ENCODE measurements at places on chromosomes 7 and 10.
A peak's percentile ranks its signal among the peaks of the same experiment; 100 is the strongest.

DNA sequence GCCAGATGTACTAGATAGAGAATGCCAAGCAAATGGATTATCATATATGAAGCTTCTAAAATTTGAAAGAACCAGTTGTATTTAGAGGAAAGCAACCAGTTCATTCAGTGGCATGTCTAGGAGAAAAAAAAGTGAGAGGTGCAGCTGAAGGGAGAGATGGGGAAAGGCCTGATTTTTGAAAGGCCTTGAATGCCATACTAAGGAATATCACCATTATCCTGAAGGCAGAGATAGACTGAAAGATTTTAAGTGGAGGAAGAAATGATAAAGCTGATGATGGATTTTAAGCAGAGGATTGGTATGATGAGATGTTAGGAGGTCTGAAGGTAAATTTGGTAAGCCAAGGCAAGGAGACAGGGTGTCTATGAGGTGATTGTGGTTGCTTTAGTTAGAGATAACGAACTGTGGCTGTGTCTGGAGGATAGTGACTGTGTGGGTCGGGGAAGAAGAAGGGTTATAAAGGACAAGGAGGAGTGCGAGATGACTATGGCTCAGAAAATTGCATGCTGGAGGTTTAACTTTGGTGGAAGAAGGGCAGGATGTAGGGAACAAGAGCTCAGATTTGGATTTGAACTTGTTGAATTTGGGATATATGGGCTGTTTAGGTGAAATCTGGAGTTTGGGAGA, 330.8 kb downstream of the EXOC4 start:
- DNase-seq: no peak

DNA sequence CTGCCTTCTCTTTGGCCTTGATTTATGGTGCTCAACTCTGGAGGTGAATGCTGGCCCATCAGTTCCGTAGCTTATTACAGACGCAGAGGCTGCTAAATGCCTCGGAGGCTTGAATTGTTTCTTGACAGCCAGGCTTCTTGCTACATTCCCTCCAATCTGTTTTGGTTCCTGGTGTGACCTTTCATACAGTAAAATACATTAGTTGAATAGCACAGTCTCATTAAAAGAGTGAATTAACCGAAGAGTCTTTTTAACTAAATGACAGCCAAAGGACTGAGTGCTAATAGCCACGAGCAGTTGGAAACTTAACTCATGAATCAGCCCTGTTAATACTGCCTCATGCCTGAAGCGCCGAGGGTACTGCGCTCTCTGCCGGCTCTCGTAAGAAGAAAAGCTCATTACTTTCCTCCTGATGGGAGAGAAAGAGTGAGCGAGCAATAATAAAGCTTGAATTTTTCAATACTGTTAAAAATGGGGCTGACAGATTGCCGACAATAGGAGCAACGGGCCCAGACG, 236.4 kb upstream of the GPR26 start:
- no peak for DNase-seq

DNA sequence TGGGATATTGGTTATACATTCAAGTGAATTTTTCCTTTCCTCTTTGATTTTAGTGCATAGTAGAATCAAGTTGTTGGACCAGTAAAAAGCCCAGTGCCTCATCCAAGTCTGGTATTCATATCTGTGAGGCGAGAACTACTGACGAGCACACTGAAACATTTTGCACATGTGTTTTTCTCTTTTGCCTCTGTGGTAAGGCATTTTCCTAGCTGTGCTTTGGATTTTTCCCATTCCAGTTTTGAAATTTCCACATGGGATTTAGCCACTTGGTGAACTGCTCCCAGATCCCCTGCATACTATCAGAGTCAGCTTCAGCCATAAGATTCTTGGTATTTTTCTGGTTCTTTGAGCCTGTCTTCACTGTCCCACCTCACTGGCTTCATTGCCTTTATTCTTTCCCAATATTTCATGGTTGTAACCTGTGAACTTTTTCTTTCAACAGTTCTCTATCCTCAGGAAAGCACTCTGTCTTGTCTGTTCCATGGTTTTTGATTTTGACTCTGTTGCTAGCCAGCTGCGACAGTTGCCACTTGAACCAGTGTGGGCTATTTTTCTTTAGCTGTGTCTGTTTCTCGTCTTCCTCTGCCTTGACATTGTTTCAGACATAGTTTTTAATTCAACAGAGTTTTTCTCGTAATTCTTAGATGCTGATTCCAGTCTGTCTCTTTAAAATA, 239.0 kb downstream of the REEP3 start:
- no peak for DNase-seq

DNA sequence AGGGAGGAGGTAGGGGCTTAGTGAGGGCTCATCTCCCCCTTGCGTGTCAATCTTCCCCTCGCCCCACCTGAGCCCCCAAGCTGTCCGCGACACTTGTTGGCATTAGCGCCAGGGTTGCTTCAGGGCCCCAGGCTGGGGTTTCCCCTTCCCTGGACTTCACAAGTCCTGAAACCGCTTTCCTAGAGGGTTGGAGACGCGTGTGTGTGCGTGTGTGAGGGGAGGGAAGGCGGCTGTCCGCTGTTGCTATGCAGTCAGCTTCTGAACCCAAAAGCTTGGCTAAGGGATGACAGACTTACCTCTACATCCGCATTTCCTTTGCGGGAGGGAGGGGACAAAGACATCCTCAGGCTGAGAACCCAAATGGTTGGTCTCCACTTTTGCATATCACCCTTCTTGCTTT, 803 bp downstream of the GOLGA7B start:
- DNase-seq: no peak

GRCh38 chr10:96636551-96636950, 49.7 kb upstream of the TM9SF3 start:
- no peak for DNase-seq

DNA sequence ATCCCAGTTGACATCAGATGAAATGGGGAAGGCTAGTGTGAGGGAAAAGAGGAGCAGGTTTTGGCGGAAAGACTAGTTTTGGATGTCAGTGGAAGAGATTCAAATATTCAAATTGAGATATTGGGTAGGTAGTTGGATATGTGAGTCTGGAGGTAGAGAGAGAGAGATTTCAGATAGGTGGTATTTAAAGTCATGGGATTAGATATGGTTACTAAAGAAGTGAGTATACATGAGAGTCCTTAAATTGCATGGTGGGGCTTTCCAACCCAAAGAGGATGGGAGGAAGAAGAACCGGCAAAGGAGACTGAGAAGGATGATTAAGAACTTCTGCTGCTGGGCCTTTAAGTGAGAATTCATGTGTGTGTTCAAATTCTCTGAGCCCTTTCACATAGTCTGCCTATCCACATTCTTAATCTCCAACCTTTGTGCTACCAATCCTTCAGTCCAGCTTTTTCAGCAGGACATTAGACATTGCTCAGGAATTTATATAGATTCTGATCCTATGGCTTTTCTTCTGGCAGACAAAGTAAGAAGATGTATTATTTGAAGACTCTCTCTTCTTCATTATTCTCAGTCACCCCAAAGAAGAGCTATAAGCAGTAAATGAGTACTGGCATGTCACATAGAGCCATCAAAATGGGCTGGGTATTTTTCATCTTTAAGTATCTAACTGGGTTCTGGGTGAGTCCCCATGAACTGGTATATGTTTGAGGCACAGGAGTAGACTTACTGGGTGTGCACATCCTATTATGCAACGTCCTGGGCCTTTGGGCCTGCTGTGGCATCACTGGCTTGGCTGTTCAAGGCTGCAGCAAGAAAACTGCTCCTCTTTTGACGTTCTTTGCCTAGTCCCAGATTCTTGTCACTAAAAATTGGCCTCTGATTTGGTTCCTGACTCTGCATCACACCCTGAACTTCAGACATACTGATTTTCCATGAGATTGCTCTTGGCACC, 33.6 kb downstream of the ST7 start:
- no peak for DNase-seq

- no peak for DNase-seq
Observed at GRCh38 chr7:49670991-49671390, 102.4 kb upstream of the VWC2 start.

DNA sequence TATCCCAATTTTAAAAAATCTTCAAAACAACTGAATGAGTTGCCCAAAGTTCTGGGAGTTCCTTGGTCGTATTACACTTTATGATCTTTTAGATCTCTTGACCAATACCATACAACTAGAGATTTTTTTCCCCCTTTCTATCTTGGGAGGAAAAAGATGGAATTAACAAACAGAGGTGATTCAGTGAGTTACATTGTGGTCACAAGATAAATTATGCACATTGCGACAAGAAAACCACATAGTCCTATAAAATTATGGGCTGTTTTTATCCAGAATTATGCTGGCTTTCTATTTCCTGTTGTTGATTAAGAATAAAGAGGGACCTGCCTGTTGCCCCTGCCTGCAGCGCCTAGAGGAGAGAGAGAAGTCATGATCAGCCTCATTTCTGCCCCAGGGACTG, 8.2 kb upstream of the SGPL1 start:
- DNase-seq: no peak

DNA sequence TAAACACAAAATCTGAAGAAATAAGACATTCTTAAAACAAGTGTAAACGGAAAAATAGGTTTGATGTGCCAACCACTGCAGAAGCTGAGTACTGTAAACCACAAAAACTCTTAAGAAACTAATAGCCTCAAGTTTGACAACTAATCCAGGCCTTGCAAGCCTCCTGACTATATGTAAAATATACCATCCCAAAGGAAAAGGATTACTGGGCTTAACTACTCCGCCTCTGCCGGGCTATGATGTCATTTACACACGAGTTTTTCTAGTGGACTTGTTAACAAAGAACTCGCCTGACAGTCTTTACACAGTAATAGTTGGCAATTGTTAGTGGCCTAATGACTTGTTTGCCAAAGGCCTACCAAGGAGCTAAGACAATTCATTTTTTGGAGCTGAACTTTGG, 2.1 kb downstream of the KIF5B start:
- no peak for DNase-seq

GRCh38 chr7:74417419-74417971, 36.2 kb upstream of the GTF2IRD1 start:
- DNase-seq: peak; percentile 86

GRCh38 chr7:158107806-158108205, 479.8 kb downstream of the PTPRN2 start:
- DNase-seq: no peak

- no peak for DNase-seq
Observed at GRCh38 chr7:64889686-64890162, 13.3 kb upstream of the ZNF273 start.

GRCh38 chr10:110522365-110522988, 24.8 kb downstream of the DUSP5 start:
- DNase-seq: no peak

DNA sequence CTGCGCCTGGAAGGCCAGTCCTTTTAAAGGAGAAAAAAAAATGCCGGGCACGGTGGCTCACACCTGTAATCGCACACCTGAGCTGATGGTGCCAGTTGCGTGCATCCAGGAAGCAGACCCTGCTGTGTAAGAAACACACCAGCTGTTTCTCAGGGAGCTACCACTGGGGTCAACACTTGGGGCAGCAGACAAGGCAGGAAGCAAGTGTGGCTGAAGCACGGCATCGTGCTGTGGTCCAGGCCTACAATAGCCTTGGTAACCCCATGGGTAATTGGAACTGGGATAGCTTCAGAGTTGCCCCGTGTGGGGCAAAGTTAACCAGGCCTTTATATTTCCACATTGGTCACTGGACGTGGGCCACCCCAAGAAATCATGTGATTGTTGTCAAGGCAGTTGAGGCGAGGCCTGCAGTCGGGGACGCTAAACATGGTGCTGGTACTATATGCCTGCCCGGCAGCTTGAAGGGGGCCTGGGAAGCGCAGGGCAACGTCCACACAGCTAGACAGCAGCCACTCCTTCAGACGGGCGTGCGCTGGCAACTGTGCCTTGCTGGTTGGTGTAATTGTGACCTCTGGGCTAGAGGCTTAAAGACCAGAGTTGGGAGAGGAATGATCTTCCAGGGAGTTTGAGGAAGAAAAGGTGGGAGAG, 2.5 kb upstream of the TACR2 start:
- DNase-seq: no peak

- no peak for DNase-seq
Observed at GRCh38 chr7:94901981-94902380, 5.4 kb upstream of the PPP1R9A start.

DNA sequence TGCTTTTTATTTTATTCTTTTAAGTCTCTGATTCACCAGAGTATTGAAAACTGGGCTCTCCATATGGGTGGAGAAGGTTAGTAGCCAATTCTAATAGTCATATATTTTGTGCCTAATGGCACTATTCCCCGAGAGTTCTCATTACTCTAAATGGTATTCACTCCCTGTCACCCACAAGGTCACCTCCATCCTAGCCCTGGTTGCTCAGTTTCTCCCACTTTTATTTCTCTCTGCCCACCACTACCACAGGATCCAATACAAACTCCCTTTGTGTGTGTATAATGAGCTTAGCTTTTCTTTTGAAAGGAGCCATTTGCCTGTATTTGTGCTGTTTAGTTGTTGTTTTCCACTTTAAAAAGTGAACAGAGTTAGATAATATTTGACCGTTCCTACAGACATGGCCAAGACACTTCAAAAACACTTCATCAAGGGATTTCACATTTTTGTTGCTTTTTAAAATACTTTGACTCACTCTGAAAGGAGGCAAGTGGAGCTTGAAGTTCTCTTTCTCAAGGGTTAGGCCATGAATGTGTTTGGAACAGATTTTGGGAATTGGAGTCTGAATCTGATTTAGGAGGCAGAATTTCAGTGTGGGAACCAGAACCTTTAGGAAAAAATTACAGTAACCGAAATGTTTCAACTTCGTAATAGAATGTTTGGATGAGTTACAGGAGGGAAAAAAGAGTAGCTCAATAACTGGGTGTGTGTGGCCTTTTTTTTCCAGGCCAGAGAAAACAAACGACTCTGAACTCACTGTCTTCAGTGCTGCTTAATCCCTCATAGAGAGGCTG, 321.3 kb downstream of the BICC1 start:
- DNase-seq: no peak

- no peak for DNase-seq
Observed at GRCh38 chr10:60906411-60906810, 37.6 kb downstream of the RHOBTB1 start.

- no peak for DNase-seq
Observed at GRCh38 chr7:135263321-135263970, 29.8 kb downstream of the STRA8 start.

DNA sequence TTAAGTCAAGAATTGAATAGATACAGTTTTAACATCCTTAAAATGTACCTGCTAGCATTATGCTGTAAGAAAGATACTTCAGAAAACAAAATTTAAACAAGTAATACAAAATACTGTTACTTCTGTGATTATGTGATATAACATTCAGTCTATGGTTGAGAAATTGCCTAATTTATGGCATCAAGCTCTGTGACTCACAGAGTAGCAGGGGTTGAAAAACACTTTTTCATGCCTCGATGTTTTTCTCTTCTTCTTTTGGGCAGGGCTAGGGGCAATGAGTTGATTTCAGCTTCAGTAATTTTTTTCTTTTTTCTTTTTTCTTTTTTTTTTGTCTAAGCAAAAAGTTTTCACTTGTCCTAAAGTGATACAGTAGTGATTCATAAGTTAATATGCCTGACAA, 209.2 kb downstream of the MBL2 start:
- no peak for DNase-seq

Data from germinal center (tissue), 1 donor.